CD4-positive, alpha-beta T cell (primary cell): ENCODE measurements at places on chromosomes 2 and 18. TPM values are rescaled to one million over a fixed set of nuclear protein-coding genes. Genes with fewer than 3 reads are reported as not detected.

The SLC20A1 gene
- total RNA-seq, result 130 TPM

The LYG1 gene
- 0.71 TPM for total RNA-seq

The SPC25 gene
- total RNA-seq, result 0.17 TPM

The CDH20 gene
- total RNA-seq, result 0.39 TPM

The FANCL gene
- total RNA-seq, result 4.6 TPM

The ASB18 gene
- not detected for total RNA-seq

The CPS1 gene
- total RNA-seq, result 0.67 TPM

The KCNG2 gene
- not detected for total RNA-seq

The SLC14A1 gene
- 5.3 TPM for total RNA-seq

The GAL3ST2 gene
- total RNA-seq, result 1.9 TPM

The ATP8B1 gene
- not detected for total RNA-seq

The BCL11A gene
- 2.3 TPM for total RNA-seq

The CFAP65 gene
- not detected for total RNA-seq

The NHEJ1 gene
- 7.2 TPM for total RNA-seq

The SLC39A10 gene
- total RNA-seq, result 38.2 TPM

The OST4 gene
- 254 TPM for total RNA-seq

The PCARE gene
- total RNA-seq, result not detected

The KRTCAP3 gene
- total RNA-seq, result 12.8 TPM

The MEP1B gene
- not detected for total RNA-seq

The CERS6 gene
- 17.9 TPM for total RNA-seq

The MATN3 gene
- total RNA-seq, result not detected

The CHST10 gene
- 1.9 TPM for total RNA-seq

The SERPINB2 gene
- not detected for total RNA-seq

The MAP3K19 gene
- total RNA-seq, result not detected

The HOXD3 gene
- total RNA-seq, result not detected

The CRYGA gene
- not detected for total RNA-seq

The ATOH8 gene
- total RNA-seq, result not detected

The EML6 gene
- 0.22 TPM for total RNA-seq

The NOL4 gene
- not detected for total RNA-seq

The RNF125 gene
- 107 TPM for total RNA-seq

The TTN gene
- 29.2 TPM for total RNA-seq

The SERPINB3 gene
- total RNA-seq, result not detected

The QPCT gene
- total RNA-seq, result 0.53 TPM

The PGAP1 gene
- 10.3 TPM for total RNA-seq

The POTEI gene
- total RNA-seq, result not detected
